Non-pigmented ciliary epithelial cell (primary cell): ENCODE measurements at places on chromosomes 16 and 17.

DNA sequence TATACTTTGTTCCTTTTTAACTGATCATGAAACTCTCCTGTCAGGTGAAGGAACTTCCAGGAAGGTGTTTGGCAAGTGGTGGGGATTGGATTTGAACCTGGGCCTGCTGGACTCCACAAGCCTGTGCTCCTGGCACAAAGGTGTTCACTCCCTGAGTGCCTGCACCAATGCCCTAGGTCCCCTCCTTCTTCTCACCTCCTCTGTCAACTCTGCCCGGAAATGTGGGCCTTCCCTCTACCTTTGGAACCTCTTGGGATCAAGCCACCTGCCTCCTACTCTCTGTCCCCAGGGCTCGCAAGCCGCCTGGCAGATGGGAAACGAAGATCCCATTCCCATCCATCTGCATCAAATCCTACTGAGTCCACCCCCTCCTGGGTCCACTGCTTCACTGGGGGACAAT lies 40.0 kb downstream of the RTN4RL1 start:
- no peak for DNase-seq

DNA sequence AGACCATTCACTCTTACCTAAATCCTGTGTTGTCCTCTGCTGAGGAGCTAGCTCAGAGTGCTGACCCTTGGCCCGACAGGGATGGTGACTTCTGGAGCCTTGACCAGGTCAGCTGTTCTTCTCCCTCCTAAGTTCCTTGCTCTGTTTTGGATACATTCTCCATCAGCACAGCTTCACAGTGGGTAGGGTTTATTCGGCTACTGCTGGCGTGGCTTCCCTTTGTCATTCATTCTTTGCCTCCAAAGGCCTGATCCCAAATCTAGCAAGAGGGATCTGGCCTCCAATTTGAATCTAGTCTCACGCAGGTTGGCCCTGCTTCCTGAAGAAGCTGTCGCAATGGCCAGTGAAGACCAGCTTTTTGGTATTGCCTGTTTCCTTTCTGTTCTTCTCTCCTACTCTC lies 116.6 kb downstream of the SHISA9 start:
- no peak for DNase-seq

DNA sequence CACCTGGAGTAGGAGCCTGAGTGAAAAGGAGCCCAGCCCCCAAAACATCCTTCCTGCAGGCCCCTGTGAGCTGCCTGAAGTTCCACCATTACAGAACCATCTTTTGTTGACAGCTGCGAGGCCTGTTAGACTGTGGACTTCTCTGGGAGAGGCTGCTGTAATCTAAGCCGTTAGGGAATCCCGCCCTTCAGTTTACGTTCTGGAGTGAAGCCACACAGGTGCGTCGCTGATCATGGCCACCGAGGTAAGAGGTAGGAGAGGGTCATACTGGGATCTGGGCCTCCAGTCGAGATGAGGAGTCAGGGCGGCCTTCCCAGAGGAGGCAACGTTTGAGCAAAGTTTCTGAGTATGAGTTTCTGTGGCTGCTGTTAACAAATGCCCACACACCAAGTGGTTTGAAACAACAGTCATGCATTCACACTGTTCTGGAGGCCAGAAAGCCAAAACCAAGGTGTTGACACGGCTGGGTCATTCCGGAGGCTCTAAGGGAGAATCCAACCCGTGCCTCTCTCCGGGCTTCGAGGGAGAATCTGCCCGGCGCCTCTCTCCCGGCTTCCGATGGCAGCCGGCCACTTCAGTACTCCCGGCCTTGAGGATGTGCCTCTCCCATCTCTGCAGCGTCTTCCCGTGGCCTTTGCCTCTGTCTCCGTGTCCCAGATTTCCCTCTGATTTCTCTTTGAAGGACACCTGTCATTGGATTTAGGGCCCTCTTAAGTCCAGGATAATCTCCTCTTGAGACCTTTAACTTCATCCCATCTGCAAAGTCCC lies 26.6 kb upstream of the ATP2C2 start:
- no peak for DNase-seq

GRCh38 chr17:418421-418751 lies 65.8 kb upstream of the RPH3AL start:
- DNase-seq, result no peak

- DNase-seq, result no peak
Observed at GRCh38 chr17:413706-414380, 61.2 kb upstream of the RPH3AL start.
